SK-N-SH treated with all-trans-retinoic acid at 6 μM for 48 hours (cell line): ENCODE measurements at places on chromosomes 3 and 15.

DNA sequence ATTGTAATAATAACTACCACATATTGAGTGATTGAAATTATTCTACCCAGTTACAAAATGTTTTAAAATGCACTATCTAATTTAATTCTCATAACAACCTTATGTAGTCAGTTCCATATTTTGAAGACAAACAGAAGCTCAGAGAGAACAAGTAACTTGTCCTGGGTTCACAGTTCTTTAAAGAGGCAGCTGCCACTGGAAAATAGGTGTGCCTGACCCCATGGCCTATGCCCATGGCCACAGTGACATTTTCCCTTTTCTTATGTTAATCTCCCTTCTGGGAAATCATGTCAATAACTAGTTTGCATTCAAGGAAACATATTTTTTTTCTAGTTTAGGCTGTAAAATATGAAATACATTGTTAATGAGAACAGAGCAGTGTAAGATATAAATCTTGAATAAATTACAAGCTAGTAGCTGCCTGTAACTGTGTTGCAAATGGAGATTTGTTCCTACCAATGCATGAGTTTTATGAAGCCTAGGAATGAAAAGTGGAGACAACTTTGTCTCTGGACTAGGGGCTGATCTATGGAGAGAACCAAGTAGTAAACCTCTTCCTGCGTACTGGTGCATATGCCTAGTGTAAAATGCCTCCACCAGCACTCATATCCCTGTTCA lies 1018.0 kb downstream of the NTRK3 start:
- ATAC-seq, result no peak

DNA sequence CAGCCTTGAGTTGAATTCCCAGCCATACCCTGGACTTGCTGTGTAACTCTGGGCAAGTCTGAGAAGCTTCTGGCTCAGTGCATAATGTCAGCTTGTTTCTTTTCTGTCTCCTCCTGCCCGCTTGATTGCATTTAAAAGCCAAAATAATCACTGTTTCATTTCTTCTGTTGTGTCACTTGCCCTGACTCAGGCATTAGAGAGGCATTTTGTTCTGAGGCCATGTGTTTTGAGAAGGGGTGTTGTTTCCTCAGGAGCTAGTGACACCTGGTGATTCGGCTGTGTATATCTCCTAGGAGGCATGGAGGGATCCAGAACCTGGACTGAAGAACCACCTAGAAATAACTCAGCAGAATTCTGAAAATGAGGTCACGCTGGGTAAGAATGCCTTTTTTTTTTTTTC lies 16.0 kb downstream of the WDR73 start:
- peak; percentile 7; the same call in 1 of the 3 replicates for ATAC-seq

- ATAC-seq, result no peak
These were observed 77.1 kb downstream of the AKAP13 start for GRCh38 chr15:85457392-85457968.

GRCh38 chr3:66200786-66201185 lies 20.0 kb upstream of the SLC25A26 start:
- no peak for ATAC-seq

- no peak for ATAC-seq
These were observed 72.1 kb downstream of the CLSTN2 start for GRCh38 chr3:140007081-140007480.

DNA sequence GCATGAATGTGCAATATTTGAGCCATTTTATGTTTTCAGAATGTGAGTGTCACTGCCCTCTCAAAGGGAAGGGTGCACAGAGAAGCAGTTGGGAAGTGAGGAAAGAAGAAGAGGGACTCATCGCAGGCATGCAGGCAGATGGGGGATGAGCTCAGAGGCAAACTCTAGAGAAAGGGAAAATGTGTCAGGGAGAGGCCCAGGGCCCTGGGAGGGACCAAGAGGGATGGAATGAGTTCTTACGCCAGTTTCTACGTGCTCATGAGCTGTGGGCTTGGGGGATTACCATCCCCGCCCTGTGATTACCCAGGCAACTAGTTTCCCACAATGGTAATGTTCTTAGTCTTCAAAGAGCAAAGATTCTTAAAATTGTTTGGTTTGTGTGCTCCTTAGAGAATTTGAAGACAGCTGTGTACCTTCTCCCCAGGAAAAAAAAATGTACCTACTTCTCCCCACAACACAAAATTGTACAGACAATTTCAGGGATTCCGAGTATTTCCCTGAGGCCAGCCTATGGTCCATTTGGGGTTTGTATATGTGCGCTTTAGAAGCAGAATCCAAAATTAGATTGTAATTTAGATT lies 17.8 kb downstream of the GCSAM start:
- no peak for ATAC-seq

- peak; percentile 49 for ATAC-seq
These were observed 59.8 kb upstream of the MEX3B start for GRCh38 chr15:82105451-82106215.

GRCh38 chr3:126927846-126928245 lies 55.1 kb upstream of the PLXNA1 start:
- ATAC-seq, result no peak

DNA sequence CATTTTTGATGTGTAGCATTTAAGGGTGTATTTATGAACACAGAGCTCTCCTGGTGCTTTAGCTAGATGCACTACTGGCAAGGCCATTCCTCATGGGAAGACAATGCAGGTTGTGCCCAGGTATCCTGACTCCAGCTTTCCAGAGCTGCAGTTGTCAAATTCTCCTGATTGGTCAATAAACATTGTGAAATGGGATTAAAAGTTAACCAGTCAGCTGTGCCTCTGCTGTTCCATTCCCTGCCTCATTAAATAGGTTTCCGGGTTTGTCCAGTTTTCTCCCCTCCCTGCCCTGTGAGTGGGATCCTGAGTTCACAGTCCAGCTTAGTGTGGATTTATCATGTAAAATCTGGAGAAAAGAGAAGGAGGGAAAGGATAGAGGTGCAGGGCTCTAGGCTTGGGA lies 207.3 kb downstream of the SQOR start:
- ATAC-seq, result no peak

DNA sequence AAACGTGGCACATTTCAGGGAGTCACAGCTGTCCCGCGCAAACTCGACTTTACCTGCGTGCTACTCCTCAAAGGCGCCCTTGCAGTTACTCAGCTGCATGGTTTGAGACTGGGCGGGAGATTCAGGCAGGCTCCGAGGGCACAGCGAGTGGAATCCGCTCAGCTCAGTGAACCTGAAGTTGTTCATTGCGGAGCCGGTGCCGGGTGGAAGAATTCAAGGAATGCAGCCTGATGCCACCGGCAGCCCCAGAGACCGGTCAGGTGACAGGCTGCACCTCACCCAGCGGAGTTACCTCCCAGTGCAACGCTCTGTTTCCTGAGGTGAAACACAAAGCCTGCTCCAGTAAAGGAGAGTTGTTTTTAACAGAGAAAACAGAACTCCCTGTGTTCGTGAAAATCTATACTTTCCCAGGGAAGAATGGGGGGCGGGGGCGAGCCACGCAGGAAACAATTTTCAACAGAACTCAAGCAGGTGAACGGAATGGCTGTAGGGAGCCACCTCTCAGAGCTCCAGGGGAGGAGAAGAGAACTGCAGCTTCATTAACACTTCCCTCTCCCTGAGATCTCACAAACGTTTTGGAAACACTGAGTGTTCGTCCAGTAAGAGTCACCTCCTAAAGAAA lies 3.8 kb downstream of the VEPH1 start:
- ATAC-seq, result no peak

- ATAC-seq, result no peak; the same call in 2 of the 3 replicates
These were observed 110.0 kb downstream of the EPHB1 start for GRCh38 chr3:134904776-134905646.

DNA sequence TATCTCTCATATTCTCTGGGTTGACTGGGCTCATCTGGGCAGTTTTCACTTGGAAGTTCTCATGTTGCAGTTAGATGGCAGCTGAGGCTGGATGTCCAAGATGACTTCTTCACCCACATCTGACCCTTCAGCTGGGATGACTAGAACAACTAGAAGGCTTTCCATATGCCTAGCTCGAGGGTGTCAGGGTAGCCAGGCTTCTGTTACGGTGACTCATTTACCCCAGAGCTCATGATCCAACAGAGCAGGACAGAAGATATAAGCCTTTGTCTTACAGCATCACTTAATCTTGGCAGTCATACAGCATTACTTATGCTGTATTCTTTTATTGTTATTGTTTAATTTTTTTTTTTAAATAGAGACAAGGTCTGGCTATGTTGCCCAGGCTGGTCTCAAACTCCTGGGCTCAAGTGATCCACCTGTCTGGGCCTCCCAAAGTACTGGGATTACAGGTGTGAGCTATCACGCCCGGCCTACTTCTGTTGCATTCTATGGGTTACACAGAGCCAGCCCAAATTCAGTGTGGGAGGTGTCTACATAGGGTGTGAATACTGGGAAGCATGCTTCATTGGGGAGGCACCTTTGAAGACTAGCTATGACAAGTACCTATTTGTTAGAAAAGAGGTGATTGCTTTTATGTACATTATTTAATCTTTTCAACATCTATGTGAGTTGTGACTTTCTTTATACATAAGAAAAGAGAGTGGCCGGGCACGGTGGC lies 10.7 kb downstream of the HMCES start:
- peak; percentile 75 for ATAC-seq

DNA sequence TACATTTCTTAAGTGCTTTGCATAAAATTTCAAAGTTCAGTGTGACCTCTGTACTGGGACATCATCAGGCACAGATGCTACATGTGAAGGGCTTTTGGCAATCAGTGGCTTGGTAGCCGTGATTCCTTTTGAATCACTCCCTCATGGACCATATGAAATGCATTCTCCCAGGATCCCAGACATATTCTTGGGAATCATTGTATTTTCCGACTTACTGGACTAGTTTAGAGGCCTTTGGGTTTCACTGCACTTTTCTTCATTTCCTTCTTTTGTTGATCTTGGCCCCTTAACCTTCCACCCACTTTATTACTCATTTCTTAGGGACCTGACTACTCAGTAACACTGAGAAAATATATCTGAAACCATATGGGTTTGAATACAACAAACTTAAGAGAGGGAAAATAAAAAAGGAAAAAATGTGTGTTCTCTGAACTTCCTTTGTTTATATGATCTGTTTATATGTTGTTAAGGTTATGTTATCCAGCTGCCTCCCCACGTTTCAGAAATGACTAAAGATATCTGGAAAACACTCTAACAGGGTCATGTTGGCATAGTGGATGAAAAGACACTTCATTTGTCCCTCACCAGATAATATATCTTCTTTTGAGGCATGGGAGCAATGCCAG lies 35.1 kb downstream of the HMG20A start:
- peak; percentile 64 for ATAC-seq

DNA sequence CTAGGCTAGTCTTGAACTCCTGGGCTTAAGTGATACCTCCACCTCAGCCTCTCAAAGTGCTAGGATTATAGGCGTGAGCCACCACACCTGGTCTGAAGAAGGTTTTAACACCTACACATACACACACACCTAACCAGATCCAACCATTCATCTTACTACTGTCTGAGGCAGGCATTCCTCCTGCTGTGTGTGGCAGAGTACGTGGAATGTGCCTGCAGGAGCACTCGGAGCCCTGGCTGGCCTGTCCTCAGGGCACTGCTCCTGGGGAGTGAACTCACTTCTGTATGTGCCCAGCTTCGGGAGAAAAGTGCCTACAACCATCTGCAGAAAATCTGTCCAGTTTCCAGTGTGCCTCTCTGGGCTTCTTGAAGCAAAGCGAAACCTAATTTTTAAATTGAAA lies 58.2 kb upstream of the LIMD1 start:
- no peak for ATAC-seq

- no peak for ATAC-seq
These were observed 456.7 kb upstream of the THBS1 start for GRCh38 chr15:39124155-39124552.

- no peak for ATAC-seq
These were observed 7.4 kb downstream of the SEMA3G start for GRCh38 chr3:52437326-52438103.

- peak; percentile 97 for ATAC-seq
These were observed 13.2 kb upstream of the NMB start for GRCh38 chr15:84671211-84671610.

DNA sequence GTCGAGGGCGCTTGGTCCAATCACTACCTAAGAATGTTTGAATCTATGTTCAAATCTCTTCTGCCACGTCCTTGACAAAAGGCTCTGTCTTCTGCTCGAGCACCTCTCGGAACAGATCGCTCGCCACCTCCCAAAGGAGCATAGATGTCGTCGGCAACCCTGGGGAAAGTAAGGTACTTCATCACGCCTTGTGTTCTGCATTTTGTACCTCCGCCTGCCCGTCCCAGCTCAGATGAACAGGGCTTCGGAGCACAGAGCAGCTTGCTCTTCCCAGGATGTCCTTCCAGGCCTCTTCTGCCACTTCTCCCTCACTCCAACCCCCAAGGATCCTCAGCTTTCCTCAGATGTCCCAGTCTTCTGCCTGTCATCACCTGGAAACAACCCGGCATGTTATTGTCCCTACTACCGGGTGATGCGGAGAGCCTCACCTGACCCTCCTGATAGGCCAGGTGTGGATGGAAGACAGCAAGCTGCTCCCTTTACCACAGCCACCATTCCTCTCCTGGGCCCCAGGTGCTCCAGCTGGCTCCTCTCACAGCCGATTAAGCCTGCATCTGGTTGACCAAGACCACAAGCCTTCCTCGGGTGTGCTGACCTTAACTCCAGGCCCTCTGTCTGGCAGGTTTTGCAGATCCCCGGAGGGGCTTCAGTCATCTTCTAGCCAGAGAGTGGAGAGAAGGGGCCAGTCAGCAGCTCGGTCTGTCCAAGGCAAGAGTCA lies 270.5 kb downstream of the FAM43A start:
- no peak for ATAC-seq

- ATAC-seq, result no peak
These were observed 159.6 kb upstream of the GADL1 start for GRCh38 chr3:31054032-31054431.

GRCh38 chr15:90078965-90079364 lies 23.3 kb downstream of the IDH2 start:
- ATAC-seq, result no peak

DNA sequence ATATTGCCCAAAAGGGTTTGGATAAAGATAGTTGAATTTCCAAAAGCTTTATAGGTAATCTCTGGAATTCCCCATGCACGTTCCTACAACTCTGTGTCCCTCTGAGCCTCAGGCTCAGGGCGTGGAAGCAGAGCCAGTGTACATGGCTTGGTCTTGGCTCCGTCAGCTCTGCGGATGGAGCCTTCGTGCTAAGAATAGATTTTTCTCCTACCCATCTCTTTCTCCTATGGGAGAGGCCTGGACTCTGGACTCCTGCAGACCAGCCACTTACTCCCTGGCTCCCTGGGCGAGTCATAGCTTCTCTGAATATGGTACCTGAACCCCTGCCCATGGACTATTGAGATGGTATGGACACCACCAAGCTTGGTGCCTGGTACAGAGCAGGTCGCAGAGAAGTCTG lies 99.9 kb downstream of the EEFSEC start:
- no peak for ATAC-seq

GRCh38 chr3:69690-70089 lies 126.9 kb upstream of the CHL1 start:
- no peak for ATAC-seq

- no peak for ATAC-seq
These were observed 98.5 kb upstream of the MEF2A start for GRCh38 chr15:99467338-99467720.

- no peak for ATAC-seq
These were observed 172.9 kb upstream of the NSMCE3 start for GRCh38 chr15:29442532-29442931.

DNA sequence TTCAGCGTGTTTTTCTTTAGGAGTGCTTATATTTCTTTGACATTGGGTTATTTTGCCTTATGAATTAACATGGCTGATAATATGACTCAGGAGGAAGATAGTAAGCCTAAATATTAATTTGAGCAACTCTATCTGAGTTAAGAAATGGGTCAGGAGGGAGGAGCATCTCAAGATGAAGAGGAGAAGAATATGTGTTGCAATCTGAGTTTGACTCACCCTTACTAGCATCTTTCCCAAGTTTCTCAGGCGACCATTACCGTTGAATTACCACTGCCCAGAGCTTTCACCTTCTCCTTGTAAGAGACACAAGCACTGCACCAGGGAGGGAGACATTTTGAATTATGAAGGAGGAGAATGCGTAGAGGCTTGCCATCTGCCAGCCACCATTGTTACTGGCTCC lies 138.3 kb upstream of the MYRIP start:
- no peak for ATAC-seq
